ENCODE measurements at places on chromosomes 3 and 15.

DNA sequence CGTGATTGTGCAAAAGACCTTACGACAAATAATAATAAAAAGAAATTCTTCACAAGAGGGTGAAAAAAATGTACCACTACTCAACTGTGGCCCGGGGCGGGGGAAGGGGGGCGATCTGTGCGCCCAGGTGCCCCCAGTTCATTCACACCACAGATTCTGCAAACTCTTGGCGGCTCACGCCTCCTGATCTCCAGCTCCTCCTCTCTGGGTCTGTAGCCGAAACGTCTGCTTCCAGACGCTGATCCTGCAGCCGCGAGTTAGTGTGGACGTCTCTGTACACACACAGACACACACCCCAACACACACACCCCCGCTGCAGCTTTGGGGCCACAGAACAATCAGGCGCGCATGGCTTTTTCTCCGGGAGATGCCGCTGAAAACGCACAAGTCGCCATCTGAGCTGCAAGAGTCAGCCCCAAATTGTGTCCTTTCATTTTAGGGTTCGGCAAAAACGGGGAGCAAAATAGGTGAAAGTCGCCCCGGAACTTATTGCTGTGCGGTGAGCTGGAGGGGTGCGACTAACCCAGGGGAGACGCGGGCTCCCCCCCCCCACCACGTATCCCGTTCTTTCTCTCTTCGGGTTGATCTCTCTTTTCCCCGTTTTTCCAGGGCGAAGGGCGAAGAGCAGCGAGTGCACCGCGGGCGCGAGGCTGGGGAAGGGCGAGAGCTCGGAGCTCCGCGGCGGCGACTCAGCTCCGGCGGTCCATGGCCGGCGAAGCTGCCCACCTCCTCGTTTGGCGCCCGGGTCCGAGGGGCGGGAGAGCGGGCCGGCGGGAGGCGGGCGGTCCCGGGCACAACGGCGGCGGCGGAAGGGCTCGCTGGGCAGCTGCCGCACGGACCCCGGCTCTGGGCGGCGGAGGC lies 505 bp upstream of the WNT5A start:
- DNase-seq = peak; percentile 28

GRCh38 chr3:58180099-58180880 lies 30.5 kb downstream of the DNASE1L3 start:
- no peak for DNase-seq

GRCh38 chr3:76097589-76097969 lies 312.2 kb upstream of the ZNF717 start:
- no peak for DNase-seq

GRCh38 chr15:40310001-40310959 lies 2.5 kb upstream of the PLCB2 start:
- DNase-seq = peak; percentile 75

- DNase-seq = no peak
Observed at GRCh38 chr15:80811781-80812315, 32.7 kb downstream of the CEMIP start.

All from suppressor macrophage treated with lipopolysaccharide for 4 hours (primary cell).